ENCODE measurements at places on chromosomes 16 and 17.

GRCh38 chr16:88099563-88099890, 148.3 kb downstream of the BANP start:
- no peak for DNase-seq

DNA sequence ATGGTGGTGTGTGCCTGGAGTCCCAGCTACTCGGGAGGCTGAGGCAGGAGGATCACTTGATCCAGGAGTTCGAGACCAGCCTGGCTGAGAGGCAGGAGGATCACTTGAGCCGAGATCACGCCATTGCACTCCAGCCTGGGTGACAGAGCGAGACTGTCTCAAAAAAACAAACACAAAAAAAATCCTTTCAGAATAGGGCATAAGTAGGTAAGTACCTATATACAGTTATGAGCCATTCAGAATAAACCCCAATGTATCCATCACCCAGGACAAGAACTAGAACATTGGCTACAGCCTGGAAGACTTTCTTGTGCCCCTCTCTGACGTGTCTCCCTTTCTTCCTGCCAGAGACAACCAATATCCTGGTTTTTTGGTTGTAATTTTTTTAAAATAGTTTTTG, 54.3 kb downstream of the CYB5B start:
- DNase-seq = no peak

DNA sequence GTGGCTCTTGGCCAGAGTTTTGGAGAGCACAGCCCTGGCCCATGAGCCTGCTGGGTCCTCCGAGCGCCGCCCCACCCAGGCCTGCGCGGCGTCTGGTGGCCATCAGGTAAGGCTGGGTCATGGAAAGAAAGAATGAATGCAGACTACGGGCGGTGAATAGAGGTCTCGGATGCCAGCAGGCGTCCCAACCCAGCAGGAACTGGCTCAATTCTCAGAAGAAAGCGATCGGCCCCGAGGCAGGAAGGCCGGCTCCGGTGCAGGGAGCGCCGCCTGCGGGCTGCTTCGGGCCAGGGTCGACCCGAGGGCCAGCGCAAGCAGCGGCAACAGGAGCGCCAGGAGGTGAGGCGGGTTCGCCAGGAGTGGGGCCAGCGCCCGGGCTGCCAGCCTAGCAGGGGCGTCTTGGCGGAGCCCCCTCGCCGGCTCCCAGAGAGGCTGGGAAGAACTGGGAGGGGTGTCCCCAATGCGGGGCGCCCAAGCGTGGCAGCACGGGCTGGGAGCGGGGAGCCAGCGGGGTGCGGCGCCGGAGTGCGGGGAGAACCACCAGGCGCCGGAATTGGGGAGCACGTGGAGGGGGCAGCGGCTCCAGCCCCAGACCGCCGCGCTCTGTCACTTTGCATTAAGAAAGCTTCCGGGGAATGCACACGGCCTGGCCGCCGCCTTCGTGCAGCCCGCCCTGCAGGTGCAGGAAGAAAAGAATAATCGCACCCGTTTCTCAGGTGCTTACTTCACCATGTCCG, 7.1 kb upstream of the TMC5 start:
- peak; percentile 9 for DNase-seq

DNA sequence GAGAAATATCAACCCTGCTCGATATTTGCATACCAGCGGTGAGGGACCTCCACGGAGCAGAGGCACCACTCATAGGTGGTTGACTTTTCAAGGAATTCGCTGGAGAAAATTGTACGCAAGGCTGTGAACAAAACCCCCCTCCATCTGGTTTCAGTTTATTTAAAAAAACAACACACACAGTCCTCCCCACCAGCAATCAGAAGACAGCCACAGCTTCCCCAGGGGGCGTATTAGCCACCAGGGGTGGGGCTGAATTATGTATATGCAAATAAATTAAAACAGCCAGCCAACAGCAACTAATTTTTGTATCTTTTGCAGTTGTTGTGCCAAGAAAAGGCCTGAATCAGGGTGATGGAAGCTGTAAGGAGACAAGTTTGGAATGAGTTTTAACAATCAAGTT, 5.9 kb upstream of the HSD11B2 start:
- no peak for DNase-seq

DNA sequence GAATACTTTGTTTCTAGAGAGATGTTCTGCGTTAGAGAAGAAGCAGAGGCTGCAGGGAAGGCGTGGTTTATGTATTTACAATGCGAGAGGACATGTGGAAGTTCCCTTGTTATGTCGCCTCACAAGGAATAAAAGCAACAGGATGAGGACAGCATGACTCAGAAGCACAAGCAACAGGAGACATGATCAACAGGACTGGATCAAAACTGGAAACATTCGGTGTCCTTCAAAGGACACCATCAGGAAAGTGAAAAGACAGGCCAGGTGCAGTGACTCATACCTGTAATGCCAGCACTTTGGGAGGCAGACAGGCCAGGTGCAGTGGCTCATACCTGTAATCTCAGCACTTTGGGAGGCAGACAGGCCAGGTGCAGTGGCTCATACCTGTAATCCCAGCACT, 52.6 kb downstream of the CCDC57 start:
- no peak for DNase-seq

DNA sequence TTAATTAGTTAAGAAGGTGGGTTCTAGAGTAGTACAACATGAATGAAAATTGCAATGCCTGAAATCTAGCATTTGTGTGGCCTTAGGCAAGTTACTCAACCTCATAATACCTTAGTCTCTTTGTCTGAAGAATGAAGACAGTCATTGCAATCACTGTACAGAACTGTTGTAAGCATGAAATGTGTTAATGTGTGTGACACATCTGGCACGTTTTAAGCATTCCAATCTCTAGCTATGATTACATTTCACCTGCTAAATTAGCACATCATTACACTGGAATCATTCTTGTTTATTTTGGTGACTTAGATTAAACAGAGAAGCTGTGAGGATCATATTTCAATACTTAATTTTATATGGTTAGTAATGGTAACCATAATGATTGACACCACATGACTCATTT, 629.7 kb upstream of the KIF2B start:
- no peak for DNase-seq

DNA sequence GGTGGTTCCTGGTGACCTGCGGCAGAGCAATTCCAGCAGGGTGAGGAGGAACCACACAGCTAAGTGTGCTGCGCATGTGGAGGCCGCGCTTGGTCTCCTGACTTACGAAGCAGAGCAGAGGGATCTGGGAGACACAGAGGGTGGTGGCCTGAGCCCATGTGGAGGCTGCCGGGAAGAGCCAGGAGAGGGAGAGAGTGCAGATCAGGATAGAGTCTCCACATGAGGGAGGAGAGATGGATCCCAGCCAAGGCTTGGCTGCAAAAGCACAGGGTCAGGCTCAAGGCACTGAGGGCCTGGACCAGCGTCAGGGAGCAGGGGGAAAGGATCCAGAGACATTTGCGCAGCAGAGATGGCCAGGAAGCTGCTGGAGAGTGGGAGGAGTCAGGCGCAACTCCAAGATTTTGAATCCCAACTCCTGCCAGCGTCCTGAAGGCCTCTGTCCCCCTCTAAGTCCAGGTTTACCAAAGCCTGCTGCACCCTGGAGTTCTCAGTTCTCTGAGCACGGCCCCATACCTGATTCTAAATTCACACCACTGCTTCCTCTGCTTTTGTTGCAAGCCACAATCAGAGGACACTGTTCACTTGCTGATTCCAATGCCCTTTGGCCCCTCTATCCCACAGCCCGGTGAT, 11.3 kb upstream of the MLLT6 start:
- no peak for DNase-seq

- no peak for DNase-seq
Observed at GRCh38 chr17:76481071-76481655, 13.8 kb downstream of the AANAT start.

DNA sequence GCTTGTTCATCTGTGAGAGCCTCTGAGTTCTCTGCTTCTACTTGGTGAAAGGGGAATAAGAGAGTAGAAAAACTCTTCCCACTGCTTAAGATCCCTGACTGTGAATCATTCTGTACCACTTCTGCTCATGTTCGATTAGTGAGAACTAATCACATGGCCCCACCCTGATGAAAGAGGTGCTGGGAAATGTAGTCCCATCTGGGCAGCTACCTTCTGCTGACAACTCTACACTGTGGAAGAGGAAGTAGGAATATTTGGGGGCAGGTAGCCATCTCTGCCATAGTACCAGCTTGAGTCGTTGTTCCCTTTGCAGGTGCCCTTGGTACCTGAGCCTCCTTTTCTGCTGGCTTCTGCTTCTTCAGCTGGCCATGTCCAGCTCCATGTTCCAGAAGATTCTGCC, 29.9 kb downstream of the NKD1 start:
- no peak for DNase-seq

- DNase-seq = peak; percentile 84
Observed at GRCh38 chr16:48123104-48123788, 32.5 kb downstream of the ABCC12 start.

DNA sequence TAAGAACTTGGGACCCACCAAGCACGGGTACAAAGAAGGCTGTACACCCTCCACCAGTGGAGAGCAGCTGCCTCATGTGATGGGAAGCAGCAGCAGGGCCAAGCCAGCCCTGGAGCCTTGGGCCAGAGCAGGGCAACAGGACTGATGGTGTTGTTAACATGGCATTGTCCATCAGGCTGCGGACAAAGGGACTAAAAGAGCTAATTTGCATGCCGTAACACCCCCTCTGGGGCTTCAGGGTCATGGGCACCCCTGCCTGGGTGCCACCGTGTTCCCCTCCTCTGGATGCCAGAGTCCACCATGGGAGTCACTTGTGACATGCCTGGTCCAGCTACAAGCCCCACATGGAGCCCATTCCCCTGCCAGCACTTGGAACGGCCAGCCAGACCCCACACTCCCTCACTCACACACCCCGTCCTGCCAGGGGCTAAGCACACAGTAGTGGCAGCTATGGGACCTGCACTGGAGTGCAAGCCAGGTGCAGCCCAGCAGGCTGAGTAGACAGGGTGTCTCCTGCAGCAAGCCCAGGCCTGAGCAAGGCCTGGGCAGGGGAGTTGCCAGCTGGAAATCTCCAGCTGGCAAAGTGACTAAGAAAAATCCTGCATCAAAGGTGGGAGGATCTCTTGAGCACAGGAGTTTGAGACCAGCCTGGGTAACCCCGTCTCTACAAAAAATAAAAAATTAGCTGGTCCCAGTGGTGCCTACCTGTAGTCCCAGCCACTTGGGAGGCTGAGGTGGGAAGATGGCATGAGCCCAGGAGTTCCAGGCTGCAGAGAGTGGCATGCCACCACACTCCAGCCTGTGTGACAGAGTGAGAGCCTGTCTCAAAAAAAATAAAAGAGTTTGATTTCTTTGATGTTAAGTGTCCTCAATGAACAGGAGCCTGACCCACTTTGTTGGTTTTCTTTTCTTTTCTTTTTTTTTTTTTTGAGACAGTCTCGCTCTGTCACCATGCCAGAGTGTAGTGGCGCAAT, 33.7 kb downstream of the NOL11 start:
- DNase-seq = no peak

GRCh38 chr16:31061813-31062440, 12.1 kb downstream of the ZNF668 start:
- DNase-seq = no peak

GRCh38 chr16:27960619-27961295, 102.8 kb downstream of the GSG1L start:
- no peak for DNase-seq

Data from activated CD4-positive, alpha-beta T cell treated with anti-CD3 and anti-CD28 coated beads for 48 hours (primary cell).